ENCODE measurements at places on chromosomes 4 and X. TPM values are rescaled to one million over a fixed set of nuclear protein-coding genes. Genes with fewer than 3 reads are reported as not detected.

The FGB gene
- not detected for total RNA-seq

The GBA3 gene
- 0.51 TPM for total RNA-seq

The POU4F2 gene
- total RNA-seq = not detected

The RASL11B gene
- 6.4 TPM for total RNA-seq

The ALG13 gene
- total RNA-seq = 14.2 TPM

The PRR32 gene
- total RNA-seq = not detected

The CHRDL1 gene
- 3.5 TPM for total RNA-seq

The PAPSS1 gene
- total RNA-seq = 41.5 TPM

The MUC7 gene
- total RNA-seq = not detected

The HPGD gene
- total RNA-seq = not detected

The MID1IP1 gene
- 68.5 TPM for total RNA-seq

Data from pericardium fibroblast (primary cell).